Sigmoid colon (tissue), 7 donors: ENCODE measurements at places on chromosomes 13 and 19.

DNA sequence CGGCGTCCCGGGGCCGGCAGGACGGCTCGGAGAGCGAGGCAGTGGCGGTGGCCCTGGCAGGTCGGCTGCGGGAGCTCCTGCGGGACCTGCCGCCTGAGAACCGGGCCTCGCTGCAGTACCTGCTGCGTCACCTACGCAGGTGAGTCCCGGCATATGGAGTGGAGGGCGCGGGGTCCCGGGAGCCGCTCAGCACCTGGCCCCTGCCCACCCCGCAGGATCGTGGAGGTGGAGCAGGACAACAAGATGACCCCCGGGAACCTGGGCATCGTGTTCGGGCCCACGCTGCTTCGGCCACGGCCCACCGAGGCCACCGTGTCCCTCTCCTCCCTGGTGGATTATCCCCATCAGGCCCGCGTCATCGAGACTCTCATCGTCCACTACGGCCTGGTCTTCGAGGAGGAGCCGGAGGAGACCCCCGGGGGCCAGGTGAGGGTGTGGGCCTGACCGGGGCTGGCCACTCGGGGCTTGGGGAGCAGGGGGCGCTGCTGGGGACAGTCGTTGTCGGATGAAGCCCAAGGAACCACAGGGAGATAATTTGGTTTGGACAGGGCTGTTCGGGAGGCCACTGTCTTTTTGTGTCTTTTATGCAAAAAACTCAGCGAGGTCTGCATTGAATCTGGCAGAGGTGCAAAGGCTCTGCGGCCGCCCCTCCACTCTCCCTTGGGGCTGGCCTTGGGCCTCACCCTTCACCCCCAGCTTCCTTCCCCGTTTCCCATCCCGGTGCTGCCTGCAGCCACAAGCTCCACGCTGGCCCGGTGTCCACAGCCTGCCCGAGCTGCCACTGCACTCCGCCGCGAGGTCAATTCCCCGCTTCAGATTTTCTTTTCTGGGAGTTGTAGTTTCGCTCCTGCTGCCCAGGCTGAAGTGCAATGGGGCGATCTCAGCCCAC is 12.0 kb downstream of the POLR2E start:
- no peak for DNase-seq

- DNase-seq, result no peak
Measured at GRCh38 chr19:41551711-41552110, 24.3 kb upstream of the CEACAM21 start.

- DNase-seq, result no peak
Measured at GRCh38 chr13:105634059-105634458, 901.4 kb downstream of the EFNB2 start.

DNA sequence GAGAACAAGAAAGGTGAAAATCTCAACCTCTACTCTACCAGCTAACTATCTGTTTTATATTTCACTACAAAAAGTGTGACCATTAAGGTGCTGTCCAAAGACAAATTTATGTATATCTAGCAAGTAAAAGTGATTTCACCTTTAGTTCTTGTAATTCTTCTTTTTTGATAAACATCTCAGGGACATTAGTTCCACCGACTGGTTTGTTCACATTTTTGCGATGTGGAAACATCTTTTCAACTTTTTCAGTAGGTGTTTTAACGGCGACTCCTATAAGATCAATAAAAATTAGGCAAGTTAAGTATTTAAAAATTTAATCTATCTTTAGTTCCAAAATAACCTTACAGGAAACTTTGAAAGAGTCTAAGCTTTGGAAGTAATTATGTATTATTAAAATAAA is 33.3 kb downstream of the CLDN10 start:
- DNase-seq, result no peak

DNA sequence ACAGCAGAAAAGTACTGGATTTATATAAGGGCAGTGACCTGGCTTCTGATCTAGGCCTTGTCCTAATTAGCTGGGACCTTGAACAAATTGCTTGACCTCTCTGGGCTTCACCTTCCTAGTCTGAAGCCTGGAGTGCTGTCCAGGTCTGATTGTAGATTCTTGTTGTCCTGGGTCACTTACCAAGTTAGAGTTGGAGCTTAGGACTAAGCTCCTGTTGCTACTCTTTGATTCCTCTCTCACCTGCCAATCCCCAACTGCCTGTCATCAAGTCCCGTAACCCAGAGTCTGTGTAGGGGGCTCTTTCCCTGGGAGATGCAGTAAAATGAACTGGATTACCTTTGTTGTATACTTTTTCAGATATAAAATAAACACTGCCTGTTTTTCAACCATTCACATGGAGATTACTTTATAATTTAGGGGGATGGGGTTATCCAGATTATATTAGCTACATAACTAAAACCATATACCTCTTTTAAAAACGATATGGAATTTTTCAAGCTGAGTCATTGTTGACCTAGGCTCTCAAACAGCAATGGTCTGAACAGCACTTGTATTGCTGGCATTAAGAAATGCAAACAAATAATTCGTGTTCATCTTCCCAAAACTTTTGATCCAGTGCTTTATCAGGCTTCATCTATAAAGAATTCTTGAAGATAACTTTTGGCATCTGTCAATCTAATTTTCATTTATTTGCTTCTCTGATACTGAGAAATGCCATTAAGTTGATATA is 5.8 kb downstream of the ARHGAP35 start:
- DNase-seq, result no peak

- no peak for DNase-seq
Measured at GRCh38 chr19:56158170-56158757, 17.2 kb downstream of the ZNF444 start.

DNA sequence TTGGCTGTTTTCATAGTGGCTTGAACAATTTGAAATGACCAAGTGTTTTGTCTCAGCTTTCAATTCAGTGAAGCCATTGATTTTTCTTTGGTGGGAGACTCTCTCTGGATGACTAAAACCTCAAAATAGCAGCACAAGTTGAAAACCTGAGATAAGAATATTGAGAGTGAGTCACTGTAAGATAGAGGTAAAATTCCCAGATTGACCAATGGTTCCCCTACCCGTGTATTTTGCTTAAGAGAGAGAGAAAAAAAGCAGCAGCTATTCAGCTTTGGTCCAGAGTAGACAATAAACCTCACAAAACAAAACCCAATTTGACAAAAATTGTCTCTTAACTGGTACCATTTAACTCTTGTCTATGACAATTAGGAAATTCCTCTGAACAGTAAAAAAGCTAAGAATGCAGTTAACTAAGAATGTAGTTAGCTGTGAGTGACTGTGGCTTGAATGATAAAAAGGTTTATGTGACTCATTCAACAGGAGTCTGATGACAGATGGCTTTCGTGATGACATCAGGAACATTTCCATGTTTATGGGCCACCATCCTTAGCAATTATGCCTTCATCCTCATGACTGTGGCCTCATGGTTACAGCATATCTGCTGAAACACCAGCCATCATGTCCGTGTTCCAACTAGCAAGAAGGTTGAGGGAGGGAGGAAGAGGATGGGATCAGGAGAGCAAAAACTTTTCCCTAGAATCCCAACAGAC is 356.9 kb downstream of the NDFIP2 start:
- no peak for DNase-seq

- peak; percentile 90 for DNase-seq
Measured at GRCh38 chr19:10817291-10818038, 18.5 kb downstream of the TMED1 start.

GRCh38 chr13:78958006-78958405 is 299.1 kb upstream of the OBI1 start:
- DNase-seq, result no peak

- DNase-seq, result no peak
Measured at GRCh38 chr13:75197803-75198202, 284.2 kb downstream of the TBC1D4 start.

DNA sequence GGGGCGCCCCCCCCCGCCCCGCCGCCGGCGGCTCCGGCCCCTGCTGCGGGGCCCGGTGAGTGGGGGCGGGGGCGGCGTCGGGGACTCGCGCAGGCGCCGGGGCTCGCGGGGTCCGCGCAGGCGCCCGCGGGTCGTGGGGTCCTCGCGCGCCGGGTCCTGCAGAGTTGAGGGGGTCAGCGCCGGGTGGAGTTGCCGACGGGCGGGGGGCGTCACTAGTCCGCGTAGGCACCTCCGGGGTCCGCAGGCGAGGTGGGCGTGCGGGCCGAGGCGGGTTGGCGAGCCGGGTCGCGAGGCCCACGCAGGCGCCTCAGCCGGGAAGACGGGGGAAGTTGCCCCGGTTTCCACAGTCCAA is 365 bp downstream of the PPP6R1 start:
- DNase-seq, result no peak

- no peak for DNase-seq
Measured at GRCh38 chr13:112168761-112169160, 101.8 kb downstream of the SOX1 start.

DNA sequence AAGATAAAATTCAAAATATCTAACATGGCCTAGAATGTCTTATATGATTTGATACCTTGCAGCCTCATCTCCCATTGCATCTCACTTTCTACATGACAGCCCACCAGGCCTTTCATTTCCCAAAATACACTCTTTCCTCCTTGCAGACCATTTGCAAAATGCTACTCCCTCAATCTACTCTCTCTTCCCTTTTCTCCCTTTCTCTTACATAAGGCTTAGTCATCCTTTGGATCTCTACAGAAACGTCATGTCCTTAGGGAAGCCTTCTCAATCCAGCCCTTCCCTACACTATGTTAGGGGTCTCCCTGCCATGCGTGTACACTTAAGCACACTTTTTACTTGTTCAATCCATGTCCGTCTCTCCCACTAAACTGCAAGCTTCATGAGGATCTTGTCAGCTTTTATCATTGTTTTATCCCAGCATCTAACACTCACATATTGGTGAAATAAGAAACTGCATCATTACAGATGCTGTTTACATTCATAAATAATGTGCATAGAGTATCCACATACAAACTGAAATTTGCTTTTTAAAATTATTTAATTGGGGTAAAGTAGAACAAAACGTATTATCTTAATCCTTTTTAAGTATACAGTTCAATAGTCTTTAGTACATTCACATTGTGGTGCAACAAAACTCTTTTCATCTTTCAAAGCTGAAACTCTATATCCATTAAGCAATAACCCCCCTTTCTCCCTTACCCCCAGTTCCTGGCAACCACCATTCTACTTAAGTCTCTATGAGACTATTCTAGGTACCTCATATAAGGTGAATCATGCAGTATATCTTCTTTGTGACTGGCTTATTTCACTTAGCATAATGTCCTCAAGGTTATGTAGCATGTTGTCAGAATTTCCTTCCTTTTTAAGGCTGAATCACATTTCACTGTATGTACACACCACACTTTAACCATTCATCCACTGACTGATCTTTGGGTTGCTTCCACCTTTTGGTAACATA is 11.5 kb upstream of the WBP4 start:
- DNase-seq, result no peak

GRCh38 chr19:40756502-40757110 is 5.6 kb downstream of the SNRPA start:
- DNase-seq, result no peak

DNA sequence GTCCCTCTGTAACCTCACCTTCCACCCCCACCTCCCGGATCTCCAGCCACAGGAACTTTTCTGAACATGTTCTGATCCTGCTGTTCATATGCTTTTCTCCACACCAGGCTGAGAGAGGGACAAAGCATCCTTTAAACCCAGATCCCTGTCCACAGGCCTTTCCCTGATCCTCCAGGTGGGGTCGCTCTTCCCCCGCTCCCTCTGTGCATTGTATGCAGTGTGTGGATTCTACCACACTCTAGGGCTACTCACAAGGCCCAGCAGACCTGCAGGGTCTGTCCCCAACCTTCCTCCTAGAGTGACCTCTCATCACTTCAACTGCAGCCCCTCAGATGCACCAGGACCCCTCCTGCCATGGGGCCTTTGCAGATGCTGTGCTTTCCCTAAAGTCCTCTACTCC is 1200.6 kb downstream of the UQCRFS1 start:
- no peak for DNase-seq

DNA sequence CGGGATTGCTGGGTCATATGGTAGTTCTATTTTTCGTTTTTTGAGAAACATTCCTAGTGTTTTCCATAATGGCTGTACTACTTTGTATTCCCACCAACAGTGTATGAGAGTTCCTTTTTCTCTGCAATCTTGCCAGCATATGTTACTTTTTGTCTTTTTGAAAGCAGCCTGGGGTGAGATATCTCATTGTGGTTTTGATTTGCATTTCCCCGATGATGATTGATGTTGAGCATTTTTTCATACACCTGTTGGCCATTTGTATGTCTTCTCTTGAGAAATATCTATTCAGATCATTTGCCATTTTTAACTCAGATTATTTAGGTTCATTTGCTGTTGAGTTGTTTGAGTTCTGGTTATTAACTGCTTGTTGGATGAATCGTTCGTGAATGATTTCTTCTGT is 18.5 kb upstream of the ATP12A start:
- DNase-seq, result no peak
